ENCODE measurements at places on chromosomes 5 and 9. TPM values are rescaled to one million over a fixed set of nuclear protein-coding genes. Genes with fewer than 3 reads are reported as not detected.
A peak's percentile ranks its signal among the peaks of the same experiment; 100 is the strongest.

DNA sequence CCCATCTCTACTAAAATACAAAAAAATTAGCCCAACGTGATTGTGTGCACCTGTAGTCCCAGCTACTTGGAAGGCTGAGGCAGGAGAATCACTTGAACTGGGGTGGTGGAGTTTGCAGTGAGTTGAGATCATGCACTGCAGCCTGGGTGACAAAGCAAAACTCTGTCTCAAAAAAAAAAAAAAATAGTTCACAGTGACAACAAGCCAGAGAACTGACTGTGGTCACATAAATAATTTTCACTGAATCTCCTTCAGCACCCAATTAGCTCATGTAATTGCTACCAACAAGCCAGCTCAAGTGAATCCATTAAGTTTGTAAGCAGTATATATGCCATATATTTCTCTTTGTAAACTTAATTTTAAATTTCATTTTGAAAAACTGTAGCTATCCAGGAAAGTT, 14.5 kb upstream of the AFAP1L1 start:
- H3K27ac ChIP-seq, result no peak overlapping the region
- H3K4me1 ChIP-seq, result no peaks in the 10 kb centered on the region
- DNase-seq, result no peak
- no peaks in the 10 kb centered on the region for H3K27me3 ChIP-seq
- no peaks in the 10 kb centered on the region for H3K36me3 ChIP-seq

GRCh38 chr5:176803943-176804498, 6.3 kb upstream of the UNC5A start:
- no peaks in the 10 kb centered on the region for H3K36me3 ChIP-seq
- peaks cover 35% of the 10 kb centered on the region for H3K27me3 ChIP-seq
- no peak overlapping the region for H3K4me3 ChIP-seq
- no peaks in the 10 kb centered on the region for H3K4me1 ChIP-seq
- peak; percentile 57 for DNase-seq

GRCh38 chr5:139459451-139459934, 3.0 kb downstream of the ECSCR start:
- no peaks in the 10 kb centered on the region for H3K27me3 ChIP-seq
- H3K4me3 ChIP-seq, result peak overlapping the region; percentile 57
- DNase-seq, result peak; percentile 78
- H3K4me1 ChIP-seq, result peaks cover 57% of the 10 kb centered on the region

- no peaks in the 10 kb centered on the region for H3K4me1 ChIP-seq
- no peaks in the 10 kb centered on the region for H3K27me3 ChIP-seq
- no peak overlapping the region for H3K27ac ChIP-seq
- no peak overlapping the region for H3K4me3 ChIP-seq
- no peaks in the 10 kb centered on the region for H3K36me3 ChIP-seq
Measured at GRCh38 chr5:122924203-122924602, 78.8 kb downstream of the SNX24 start.

- H3K4me1 ChIP-seq, result no peaks in the 10 kb centered on the region
- no peaks in the 10 kb centered on the region for H3K36me3 ChIP-seq
- H3K27me3 ChIP-seq, result no peaks in the 10 kb centered on the region
- H3K4me3 ChIP-seq, result no peak overlapping the region
- no peak overlapping the region for H3K27ac ChIP-seq
Measured at GRCh38 chr5:118548761-118549720, 439.3 kb downstream of the DTWD2 start.

TAF11L3 gene
- not detected for total RNA-seq

ZNF608 gene
- not detected for total RNA-seq

PLCXD3 gene
- total RNA-seq, result not detected

Data from activated CD4-positive, alpha-beta T cell treated with anti-CD3 and anti-CD28 coated beads for 36 hours (primary cell).